ENCODE measurements at places on chromosomes 3 and 15.
A peak's percentile ranks its signal among the peaks of the same experiment; 100 is the strongest.

DNA sequence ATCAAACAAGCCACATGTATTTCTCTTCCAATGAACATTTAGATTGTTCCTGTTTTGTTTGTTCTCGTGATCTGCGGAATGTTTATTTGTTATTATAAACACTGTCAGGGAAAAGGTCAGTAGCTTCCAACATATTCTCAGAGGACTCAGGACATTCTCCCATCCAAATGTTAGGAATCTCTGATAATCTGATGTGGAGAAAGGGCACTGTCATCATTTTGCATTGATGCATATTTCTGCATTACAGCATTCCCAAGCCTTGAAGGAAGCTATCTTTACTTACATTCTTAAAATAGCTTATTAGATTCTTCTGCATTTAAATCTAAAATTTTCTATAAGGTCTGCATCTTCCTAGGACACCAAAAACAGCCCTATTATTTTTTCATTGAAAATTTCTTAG is 10.3 kb downstream of the MYO1E start:
- H3K27ac ChIP-seq: no peak overlapping the region
- H3K4me3 ChIP-seq: no peak overlapping the region
- H3K27me3 ChIP-seq: no peaks in the 10 kb centered on the region

- no peak overlapping the region for H3K4me3 ChIP-seq
- H3K4me1 ChIP-seq: peaks cover 9% of the 10 kb centered on the region
- no peaks in the 10 kb centered on the region for H3K36me3 ChIP-seq
- no peak overlapping the region for H3K27ac ChIP-seq
- DNase-seq: no peak
Observed at GRCh38 chr15:66620341-66620740, 54.5 kb upstream of the LCTL start.

DNA sequence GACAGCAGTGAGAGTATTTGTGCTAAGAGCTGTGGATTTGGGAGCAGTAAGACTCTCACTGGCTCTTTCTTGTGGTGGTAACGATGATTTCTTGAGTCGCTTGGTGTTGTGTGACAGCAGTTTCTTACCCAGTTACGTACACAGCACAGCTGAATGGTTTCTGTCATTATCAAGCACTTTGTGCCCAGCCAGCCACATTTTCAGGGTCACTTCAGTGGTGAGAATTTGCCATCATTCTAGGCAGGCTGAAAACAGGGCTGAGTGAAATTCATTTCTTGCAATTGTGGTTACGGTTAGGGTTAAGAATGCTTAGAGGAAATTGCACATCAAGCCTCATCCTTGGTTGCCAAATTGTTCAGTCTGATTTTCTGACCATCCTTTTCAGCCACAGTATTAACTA is 130.1 kb downstream of the RYR3 start:
- H3K4me3 ChIP-seq: no peak overlapping the region
- DNase-seq: no peak
- H3K27me3 ChIP-seq: peaks cover 9% of the 10 kb centered on the region
- no peak overlapping the region for H3K27ac ChIP-seq

- H3K27me3 ChIP-seq: no peaks in the 10 kb centered on the region
- H3K4me3 ChIP-seq: no peak overlapping the region
- no peak overlapping the region for H3K27ac ChIP-seq
Observed at GRCh38 chr3:77053795-77054194, 13.9 kb downstream of the ROBO2 start.

DNA sequence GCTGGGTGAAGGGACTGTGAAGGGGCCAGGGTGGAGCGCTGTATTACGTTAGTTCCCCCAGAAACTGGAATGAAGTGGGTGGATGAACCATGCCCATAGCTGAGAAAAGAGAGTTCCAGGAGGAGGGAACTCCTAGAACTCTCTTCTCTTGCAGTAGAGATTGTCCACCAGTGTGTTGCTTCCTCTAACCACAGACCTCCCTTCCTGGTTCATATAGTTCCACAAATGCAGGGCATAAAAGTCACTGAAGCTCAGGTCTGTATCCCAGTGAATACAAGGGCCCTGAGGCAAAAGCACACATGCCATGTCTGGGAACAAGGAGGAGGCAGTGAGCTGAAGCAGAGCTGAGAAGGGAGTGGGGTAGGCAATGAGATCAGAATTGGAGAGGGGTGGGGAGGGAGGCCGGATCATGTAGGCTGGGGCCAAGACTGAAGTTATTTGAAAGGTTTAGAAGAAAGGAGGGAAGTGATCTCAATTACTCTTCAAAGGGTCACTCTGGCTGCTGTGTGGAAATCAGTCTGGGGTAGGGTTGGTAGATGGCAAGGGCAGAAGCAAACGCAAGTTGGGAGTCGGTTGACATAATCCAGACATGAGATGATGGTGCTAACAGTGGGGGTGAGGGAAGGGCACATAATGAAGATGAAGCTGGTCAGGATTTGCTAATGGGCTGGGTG is 6.5 kb downstream of the A4GNT start:
- H3K27ac ChIP-seq: no peak overlapping the region
- H3K4me1 ChIP-seq: no peaks in the 10 kb centered on the region
- no peak overlapping the region for H3K4me3 ChIP-seq
- DNase-seq: no peak
- H3K27me3 ChIP-seq: peaks cover 4% of the 10 kb centered on the region
- peaks cover 1% of the 10 kb centered on the region for H3K36me3 ChIP-seq

- H3K36me3 ChIP-seq: peaks cover 5% of the 10 kb centered on the region
- no peaks in the 10 kb centered on the region for H3K27me3 ChIP-seq
- no peak for DNase-seq
- H3K4me1 ChIP-seq: peaks cover 6% of the 10 kb centered on the region
Observed at GRCh38 chr3:188734395-188734794, 437.4 kb upstream of the TPRG1 start.

DNA sequence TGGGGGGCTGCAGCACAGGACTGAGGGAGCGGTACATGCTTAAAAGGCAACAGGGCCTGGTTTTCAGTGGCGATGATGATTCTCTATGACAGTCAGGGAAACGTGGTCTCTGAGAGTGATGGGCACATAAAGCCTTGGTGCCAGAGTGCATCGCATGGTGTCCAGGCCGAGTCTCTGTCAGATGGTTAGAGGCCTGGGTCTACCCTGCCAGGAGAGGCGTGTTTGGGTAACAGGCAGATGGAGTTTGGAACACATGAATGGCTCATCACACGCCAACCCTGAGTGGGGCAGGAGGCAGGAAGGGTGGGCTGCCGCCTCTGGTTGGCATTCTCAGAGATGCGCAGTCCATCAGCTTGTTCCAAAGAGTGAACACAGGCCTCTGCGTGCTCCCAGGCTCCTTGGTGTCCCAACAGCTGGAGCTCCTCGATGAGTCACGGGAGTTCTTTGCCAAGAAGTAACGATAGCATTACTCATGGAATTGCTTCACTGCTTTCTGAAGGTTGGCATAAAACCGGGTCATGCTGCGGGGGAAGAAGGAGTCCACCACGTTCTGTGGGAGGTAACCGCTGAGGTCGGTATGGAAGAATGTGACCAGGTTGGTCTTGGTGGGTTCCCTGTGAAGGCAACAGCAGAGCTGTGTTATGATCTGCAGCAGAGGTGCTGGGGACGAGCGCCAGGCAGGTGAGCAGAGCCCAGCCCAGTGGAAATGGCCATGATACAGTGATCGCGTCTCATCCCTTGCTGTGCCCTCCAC is 11.0 kb downstream of the STARD5 start:
- peaks cover 65% of the 10 kb centered on the region for H3K4me1 ChIP-seq
- no peaks in the 10 kb centered on the region for H3K27me3 ChIP-seq
- DNase-seq: no peak

DNA sequence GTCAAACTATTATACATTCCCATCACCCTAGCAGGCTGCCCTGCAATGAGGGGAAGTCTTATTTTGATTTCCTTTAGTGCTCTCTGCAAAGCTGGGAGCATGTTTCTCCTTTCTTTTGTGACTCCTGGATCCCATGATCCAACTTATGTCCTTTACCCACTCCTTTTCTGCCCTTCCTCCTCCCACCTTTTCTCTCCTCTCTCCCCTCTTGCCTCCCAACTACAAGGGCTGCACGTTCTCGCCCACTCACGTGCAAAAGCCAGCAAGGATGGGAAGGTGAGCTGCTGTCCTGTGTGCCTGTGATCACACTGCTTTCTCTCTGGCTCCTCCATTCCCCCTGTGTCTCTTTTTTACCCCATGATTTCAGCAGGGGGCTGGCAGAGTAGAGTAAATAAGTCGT is 6.1 kb downstream of the VIPR1 start:
- no peak overlapping the region for H3K27ac ChIP-seq
- H3K4me3 ChIP-seq: no peak overlapping the region
- peaks cover 14% of the 10 kb centered on the region for H3K4me1 ChIP-seq
- DNase-seq: no peak

GRCh38 chr3:127597020-127597771 is 1.0 kb upstream of the MCM2 start:
- no peak for DNase-seq
- H3K36me3 ChIP-seq: peaks cover 2% of the 10 kb centered on the region
- peaks cover 15% of the 10 kb centered on the region for H3K4me1 ChIP-seq
- H3K27ac ChIP-seq: peak overlapping the region; percentile 83
- no peaks in the 10 kb centered on the region for H3K27me3 ChIP-seq

- peaks cover 2% of the 10 kb centered on the region for H3K36me3 ChIP-seq
- H3K27ac ChIP-seq: no peak overlapping the region
- peak overlapping the region; percentile 4 for H3K4me3 ChIP-seq
- DNase-seq: no peak
- H3K4me1 ChIP-seq: peaks cover 26% of the 10 kb centered on the region
Observed at GRCh38 chr15:89783861-89784685, 7.9 kb downstream of the MESP2 start.

DNA sequence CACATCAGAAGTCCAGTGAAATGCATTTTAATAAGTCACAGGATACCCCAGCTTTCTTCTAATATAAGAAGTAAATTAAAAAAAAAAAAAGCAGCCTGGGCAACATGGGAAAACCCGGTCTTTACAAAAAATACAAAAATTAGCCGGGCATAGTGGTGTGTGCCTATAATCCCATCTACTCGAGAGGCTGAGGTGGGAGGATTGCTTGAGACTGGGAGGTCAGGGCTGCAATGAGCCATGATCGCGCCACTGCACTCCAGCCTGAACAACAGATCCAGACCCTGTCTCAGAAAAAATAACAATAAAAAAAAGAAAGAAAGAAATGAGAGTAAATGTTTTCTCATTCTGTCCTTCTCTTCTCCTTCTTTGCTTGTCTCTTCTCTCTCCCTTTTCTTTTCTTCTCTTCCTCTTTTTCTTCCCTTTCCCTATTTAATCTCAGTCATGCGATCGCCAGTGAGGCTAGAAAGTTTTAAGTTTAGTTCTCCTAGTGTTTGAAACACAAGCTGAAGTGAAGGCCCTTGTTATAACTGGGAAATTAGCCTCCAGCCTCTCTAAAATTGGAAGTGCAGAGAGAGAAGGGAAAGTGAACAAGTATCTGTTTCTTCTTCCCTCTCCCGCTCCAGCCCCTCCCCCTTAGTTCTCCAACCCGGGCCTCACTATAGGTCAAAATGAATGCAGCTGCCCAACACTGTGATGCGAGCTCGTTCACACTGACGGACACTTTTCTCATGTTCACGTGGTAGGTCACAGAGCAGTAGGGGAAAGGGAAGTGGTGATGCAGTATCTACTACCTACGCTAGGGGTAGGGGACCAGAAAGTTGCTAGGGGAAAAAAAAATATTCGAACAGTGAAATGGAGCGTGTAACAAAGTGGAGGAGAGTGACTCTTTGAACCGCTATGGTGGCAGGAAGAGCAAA is 23.5 kb upstream of the TSC22D2 start:
- H3K4me3 ChIP-seq: peak overlapping the region; percentile 78
- H3K27ac ChIP-seq: peak overlapping the region; percentile 96
- H3K4me1 ChIP-seq: peaks cover 12% of the 10 kb centered on the region
- DNase-seq: peak; percentile 45

DNA sequence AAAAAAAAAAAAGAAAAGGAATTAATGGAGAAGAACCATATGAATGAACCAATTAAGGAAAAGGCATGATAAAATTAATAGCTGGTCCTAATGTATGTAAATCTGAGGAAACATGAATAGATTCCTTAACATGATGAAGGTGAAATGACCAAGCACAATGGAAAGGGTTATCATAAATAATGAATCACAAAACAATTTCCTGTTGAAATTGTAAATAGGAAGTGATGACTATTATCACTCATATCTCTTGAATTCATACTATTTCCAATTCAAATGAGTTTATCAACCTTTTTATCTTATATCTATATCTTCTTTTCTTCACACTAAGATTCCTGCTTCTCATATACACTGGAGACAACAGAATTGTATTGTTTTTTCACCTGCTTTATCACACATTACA is 32.0 kb downstream of the AADACL2 start:
- no peaks in the 10 kb centered on the region for H3K36me3 ChIP-seq
- H3K4me1 ChIP-seq: no peaks in the 10 kb centered on the region
- H3K27me3 ChIP-seq: no peaks in the 10 kb centered on the region
- H3K4me3 ChIP-seq: no peak overlapping the region
- no peak overlapping the region for H3K27ac ChIP-seq

GRCh38 chr3:65524584-65524983 is 514.1 kb downstream of the MAGI1 start:
- no peaks in the 10 kb centered on the region for H3K4me1 ChIP-seq
- no peak overlapping the region for H3K4me3 ChIP-seq
- H3K36me3 ChIP-seq: no peaks in the 10 kb centered on the region
- H3K27ac ChIP-seq: no peak overlapping the region

DNA sequence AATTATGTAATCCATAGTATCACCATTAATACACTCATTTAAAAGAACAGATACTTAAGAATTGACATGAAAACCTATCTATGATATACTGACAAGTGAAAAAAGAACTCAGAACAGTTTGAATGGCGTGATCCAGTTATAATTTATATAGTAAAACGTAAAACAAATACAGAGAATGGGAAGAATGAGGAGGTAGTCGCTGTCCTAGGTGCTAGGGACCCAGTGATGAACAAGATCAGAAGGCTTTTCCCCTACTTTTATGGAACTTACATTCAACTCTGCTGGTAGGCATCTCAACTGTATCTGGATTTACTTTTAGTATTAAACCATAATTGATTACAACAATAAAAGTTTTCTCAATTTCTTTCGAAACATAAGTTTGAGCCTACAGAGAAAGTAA is 31.8 kb downstream of the GSK3B start:
- H3K4me3 ChIP-seq: no peak overlapping the region
- no peak overlapping the region for H3K27ac ChIP-seq
- no peaks in the 10 kb centered on the region for H3K27me3 ChIP-seq
- no peak for DNase-seq

DNA sequence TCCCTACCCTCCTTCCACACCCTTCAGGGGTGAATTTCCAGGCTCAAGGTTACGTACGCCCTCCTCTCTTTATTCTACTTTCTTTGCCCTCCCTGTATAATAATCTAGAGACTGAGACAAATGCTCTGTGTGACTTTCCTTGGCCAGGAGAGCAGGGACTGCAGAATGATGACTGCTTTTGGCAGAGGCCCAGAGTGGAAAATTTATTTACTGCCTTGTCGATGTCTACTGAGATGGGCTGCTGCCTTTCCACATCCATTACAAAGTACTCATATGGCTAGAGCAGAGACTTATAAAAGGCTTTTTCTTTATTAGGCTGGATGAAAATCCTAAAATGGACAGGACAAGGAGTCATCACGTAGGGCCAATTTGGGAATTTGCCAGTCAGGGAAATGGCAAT is 576.2 kb downstream of the TUSC7 start:
- H3K27ac ChIP-seq: no peak overlapping the region
- no peaks in the 10 kb centered on the region for H3K27me3 ChIP-seq
- DNase-seq: no peak
- H3K36me3 ChIP-seq: no peaks in the 10 kb centered on the region
- no peaks in the 10 kb centered on the region for H3K4me1 ChIP-seq
- no peak overlapping the region for H3K4me3 ChIP-seq

Measured in memory B cell (primary cell).